Right atrium auricular region (tissue), 2 donors: ENCODE measurements at places on chromosomes 6 and 20. TPM values are rescaled to one million over a fixed set of nuclear protein-coding genes. Genes with fewer than 3 reads are reported as not detected.

- no peak for DNase-seq
Measured at GRCh38 chr6:19860235-19860877, 23.2 kb downstream of the ID4 start.

DNA sequence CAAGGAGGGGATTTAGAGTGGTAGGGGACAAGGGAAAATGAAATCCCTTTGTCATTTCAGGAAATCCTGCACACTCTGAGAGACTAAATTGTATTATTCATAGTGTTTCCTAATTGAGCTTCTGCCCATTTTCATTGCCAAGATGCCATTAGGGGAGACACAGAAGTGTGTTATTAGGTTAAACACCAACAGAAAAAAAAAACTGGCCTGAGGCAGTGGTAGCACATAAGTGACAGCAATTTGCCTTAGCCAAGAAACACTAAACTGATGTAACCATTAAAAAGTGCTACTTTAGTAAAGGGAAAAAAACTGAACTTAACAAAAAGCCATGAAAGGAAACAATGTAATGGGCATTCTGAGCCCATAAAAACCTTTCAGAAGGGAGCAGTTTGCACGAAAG, 270.5 kb upstream of the PLN start:
- no peak for DNase-seq

- no peak for DNase-seq
Measured at GRCh38 chr6:152976749-152977148, 6.1 kb downstream of the FBXO5 start.

DNA sequence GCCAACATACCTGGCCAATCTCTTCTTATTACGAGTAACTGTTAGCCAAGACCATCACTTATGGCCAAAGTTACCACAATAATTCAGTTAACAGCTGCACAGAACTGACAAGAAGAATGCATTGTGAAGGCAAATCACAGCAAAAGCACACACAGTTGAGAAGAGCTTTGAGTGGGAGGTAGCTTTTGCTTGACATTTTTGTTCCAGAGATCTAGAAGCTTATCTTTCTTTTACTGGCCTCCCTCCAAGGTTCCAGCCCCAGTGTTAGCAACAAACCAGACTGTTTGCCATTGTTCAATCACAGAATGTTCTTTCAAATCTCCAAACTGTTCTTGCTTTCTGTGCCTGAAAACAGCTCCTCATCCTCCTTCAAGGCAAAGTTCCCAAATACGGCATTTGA, 35.9 kb upstream of the IRAK1BP1 start:
- DNase-seq, result no peak

The OR12D3 gene
- not detected for total RNA-seq

DNA sequence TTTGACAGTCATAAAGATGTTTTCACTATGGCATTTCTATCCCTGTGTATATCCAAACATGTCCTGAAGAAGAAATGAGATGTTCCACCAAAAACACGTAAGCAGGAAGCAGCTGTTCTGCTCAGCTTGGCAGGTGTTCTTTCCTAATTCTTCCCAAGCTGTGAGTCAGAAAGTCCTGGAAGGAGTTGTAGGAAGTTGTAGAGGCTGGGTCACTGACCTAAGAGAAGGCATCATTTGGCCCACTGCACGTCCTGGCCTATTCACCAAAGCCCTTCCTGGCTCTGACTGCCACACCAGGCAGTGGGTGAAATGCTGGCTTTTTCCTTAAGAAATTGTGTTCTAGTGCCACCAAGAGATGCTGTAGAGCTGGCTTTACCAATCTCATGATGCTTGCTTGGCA, 40.3 kb downstream of the STX11 start:
- DNase-seq, result no peak
